Activated CD8-positive, alpha-beta memory T cell treated with anti-CD3 and anti-CD28 coated beads for 1 hour (primary cell): ENCODE measurements at places on chromosomes 1 and 21.

GRCh38 chr1:10836726-10837125 is 40.3 kb upstream of the CASZ1 start:
- no peak for DNase-seq

DNA sequence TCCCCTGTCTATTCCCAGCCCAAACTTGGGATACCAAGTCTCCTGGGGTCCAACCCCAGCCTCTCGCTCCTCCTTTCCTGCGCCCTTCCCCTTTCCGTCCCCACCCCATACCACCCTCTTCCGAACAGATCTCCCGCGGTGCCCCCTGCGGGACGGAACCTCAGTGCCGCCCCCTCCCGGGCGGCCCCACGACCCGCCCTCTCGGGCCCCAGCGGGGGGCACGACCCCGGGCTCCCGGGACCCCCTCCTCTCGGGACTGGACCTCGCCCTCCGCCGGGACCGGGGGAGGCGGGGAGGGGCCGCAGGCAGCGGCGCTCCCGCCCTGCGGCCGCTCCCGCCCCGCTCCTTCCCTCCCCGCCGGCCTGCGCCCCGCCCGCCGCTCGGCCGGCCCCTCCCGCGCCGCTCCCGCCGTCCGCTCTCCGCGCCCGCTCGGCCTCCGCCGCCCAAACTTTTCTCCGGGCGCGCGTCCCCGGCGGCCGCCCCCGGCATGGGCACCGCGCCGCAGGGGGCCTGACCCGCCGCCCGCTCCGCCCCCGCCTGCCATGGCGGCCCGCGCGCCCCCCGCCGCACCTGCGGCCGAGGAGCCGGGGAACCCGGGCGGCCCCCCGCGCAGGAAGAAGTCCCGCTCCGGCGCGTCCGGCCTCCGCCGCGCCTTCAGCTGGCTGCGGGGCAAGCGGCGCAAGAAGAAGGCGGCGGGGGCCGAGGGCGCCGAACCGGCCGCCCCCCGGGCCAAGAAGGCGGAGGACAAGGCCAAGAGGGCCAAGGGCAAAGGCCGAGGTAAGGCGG is 39.0 kb upstream of the SYNC start:
- no peak for DNase-seq

DNA sequence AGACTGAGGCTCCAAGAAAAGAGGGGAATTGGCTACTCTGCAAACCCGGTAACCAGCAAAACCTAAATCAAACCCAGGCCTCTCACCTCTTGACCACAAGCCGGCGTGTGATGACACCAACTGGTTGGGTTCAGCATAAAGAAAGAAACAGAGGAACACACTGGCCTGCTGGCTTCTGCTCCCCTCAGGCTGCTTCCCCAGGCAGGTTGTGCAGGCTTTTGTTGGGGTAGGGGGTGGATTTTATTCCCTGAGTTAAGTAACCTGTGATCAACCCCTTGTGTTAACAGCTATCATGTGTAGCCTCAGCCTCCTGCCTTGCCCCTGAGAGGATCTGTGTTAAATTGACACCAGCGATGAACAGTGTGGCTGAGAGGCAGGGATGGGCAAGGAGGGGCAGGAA is 111.6 kb upstream of the ZBTB40 start:
- no peak for DNase-seq

GRCh38 chr1:217138799-217139466 is 415.7 kb upstream of the ESRRG start:
- DNase-seq, result no peak

DNA sequence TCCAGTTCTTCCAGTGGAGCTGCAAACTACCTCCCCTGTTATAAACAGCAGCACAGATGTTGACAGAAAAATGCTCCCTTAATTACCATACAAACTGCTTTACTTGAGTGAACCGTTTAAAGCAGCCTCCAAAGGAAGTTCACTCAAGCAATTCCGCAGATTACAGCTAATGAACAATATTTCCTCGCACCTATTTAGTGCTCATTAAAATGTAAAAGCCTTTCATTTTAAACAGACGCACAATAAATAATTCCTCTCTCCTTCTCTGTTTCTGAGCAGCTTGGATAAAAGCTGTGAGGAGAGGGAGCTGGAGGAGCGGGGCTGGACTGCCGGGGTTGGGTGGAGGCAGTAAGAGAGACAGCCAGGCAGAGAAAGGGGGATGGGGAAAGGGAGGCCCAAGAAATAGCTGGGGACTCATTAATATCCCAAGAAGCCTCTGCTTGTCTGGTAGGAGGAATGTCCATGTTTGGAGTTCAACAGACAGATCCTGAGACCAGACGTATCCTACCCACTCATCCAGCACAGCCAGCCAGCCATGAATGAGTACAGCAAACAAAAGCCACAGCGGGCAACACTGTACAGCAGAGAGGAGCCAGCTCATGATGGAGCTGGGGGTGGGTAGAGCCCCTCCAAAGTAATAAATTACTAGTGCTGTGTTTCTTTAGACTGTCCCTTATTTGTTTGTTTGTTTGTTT is 227.7 kb downstream of the GPATCH2 start:
- DNase-seq, result no peak

GRCh38 chr21:25507522-25507921 is 99.8 kb downstream of the MRPL39 start:
- DNase-seq, result no peak

GRCh38 chr1:59044535-59045121 is 252.3 kb upstream of the FGGY start:
- no peak for DNase-seq

DNA sequence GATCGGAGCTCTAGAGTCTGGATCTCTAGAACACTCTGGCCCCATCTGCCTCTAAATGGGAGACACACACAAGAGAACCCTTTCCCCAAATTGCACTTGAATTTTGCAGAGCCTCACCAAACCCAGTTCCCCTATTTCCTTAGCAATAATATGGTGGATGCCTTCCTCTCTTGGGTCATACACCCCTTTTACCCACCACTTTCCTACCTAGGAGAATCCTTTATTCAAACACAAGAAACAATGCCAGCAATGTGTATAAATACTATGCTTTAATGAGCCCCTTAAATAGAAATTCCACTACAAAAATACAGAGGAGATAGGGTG is 760 bp upstream of the SF3B4 start:
- no peak for DNase-seq

- DNase-seq, result no peak
Observed at GRCh38 chr1:220487297-220487820, 40.6 kb upstream of the MARK1 start.

GRCh38 chr1:4176841-4177240 is 276.8 kb upstream of the C1orf174 start:
- DNase-seq, result no peak

DNA sequence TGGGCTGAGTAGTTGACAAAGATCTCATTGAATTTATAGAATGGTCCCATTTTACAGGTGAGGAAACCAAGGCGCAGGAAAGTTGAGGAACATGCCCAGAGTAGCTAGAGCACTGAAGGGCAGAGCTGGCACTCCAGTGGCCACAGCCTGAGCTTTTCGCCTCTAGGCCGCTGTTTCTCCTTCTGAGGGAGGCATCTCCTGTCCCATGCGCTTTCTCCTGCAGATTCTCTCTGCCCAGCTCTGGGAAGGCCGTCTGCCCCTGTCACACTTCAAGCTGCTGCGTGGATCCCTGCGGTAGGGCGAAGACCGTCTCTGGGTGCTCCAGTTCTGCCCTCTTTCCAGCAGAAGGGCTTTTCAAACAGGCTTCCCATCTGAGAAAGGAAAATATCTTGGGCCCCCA is 159.9 kb downstream of the ACTL8 start:
- no peak for DNase-seq

GRCh38 chr1:222880587-222880986 is 65.7 kb downstream of the DISP1 start:
- no peak for DNase-seq

GRCh38 chr1:154849645-154850131 is 20.4 kb downstream of the KCNN3 start:
- DNase-seq, result no peak

DNA sequence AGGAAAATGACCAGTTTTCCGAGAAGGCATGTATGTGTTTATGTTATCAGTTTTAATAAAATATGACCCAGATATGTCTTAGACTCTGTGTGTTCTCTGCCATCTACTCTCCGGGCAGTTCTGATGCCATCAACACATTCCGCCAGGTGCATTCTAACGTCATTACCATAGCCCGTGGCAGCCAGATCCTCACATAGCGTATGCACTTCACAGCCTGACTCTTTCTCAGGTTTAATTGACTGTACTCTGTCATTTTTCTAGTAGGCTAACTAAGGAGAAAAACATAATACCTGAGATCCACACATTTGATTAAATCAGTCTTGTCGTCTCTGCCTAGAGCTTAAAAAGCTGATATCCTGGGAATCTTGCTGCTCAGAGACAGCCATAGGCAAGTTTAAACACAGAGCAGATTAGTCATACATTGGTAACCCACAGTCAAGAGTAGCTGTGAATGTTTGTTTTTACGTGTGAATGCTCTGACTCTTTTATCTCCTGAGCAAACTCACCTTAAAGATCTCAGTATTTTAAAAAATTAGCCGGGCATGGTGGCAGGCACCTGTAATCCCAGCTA is 175.9 kb downstream of the GREM2 start:
- no peak for DNase-seq

GRCh38 chr1:30331415-30332065 is 391.8 kb downstream of the MATN1 start:
- DNase-seq, result no peak

GRCh38 chr1:188169971-188170370 is 1341.2 kb downstream of the PLA2G4A start:
- no peak for DNase-seq

DNA sequence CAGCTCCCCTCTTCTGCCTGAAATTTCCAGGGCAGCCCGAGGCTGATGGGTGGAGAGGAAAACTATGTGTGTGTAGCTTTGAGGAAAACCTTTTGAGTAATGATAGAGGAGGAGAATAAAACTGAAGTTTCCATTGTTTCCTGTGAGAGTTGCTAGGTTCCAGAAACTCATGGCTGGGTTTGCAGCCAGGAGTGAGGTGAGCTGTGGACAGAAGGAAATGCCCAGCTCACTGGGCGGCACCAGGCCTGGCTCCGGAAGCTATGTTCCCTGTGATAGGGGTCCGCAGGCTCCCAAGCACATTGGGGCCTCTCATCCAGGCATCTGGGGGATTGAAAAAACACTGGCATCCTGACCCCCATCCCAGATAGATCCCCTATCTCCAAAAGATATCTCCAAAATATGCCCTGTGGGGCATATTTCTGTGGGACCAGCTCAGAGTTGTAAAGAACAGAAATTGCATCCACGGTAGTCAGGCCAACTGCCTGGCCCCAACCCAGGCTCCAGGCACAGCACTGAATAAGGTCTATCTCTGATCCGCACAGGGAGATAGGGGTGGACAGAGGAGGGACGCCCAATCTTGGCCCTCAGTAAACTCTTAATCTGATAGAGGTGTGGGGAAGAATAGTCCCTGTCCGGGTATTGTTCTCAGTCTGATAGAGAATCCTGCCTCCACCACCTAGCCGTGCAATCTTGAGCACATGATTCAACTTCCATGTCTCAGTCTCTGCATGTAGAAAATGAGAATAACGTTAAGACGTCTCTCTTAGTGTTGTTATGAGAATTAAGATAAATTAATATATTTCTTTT is 1.8 kb upstream of the HSPG2 start:
- no peak for DNase-seq

DNA sequence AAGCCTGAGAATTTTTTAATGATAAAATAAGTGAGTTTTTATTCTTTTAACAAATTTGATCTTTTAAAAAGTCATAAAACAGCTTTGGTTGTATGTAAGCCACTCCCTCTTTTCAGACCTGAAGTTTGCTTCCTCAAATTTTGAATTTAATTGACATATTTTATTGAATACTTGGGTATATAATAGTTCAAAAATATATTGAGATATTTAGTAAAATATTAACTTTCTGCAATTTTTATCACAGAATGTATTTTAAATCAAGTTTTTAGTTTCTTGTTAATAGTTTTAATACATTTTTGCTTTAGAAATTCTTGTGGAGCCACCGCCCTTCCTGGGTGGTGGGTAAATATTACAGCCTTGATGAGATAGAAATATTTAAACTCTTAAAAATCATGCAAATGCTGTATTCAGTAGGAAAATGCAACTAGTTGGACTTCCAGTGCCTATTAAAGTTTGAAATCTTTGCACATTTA is 867 bp downstream of the PTPRC start:
- DNase-seq, result no peak

- DNase-seq, result no peak
Observed at GRCh38 chr1:36584874-36585453, 102.3 kb upstream of the CSF3R start.

GRCh38 chr1:25744140-25744581 is 55.8 kb upstream of the SELENON start:
- no peak for DNase-seq

DNA sequence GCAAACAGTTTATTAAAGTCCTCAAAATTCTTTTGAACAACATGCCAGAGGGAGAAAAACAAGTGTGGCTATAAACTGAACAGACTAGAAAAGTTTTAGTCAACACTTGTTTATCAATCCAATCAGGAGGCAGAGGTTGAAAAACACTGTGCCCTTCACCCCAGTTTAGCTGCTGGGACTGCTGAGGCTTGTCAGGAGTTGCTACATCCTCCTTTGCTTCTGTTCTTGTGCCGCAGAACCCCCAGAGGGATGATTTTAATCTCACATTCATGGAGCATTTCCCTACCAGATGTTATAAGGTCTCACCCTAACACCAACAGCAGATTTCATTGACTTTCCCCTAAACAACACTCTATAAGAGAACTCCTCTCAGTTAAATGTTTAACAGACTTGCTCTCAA is 321.2 kb downstream of the VAV3 start:
- no peak for DNase-seq

- DNase-seq, result no peak
Observed at GRCh38 chr21:33801424-33802405, 113.9 kb downstream of the ATP5PO start.

GRCh38 chr1:222912730-222913129 is 97.9 kb downstream of the DISP1 start:
- no peak for DNase-seq

DNA sequence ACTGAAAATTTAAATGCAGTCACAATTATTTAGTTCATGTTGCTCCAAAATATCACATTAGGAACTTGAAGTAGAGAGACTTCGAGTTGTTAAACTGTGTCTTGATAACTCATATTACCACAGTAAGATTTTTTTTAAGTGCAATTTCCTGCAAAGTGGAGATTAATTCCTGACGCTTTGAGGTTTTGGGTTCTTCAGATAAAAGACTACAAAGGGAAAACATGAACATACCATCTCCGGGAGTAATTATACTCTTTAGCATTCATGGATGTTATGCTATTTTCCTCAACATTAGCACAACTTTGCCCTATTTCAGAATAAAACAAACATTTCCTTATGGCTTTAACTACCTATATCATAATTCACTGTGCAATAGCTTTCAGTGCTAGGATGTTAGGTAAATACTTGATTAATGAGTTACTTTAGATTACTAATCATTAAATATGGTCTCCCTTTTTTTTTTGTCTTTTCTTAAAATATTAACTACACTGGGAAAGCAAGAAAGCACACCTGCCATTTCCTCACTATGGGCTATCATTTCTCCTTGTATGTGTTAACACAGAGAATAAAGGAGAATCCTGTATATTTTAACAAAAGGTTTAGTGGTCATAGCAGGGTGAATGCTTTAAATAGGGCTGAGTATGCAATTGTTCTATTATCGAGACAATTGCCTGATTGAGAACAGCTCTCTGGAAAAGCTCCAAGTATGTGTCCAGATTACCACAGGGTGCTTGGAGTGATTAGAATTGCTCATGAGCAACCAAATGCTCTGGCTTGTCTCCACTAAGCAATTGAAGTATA is 252.5 kb upstream of the C1orf105 start:
- no peak for DNase-seq
